ENCODE measurements at places on chromosomes 1 and 21.

- DNase-seq: peak; percentile 53
These were observed 34.1 kb downstream of the EXTL2 start for GRCh38 chr1:100860397-100860991.

DNA sequence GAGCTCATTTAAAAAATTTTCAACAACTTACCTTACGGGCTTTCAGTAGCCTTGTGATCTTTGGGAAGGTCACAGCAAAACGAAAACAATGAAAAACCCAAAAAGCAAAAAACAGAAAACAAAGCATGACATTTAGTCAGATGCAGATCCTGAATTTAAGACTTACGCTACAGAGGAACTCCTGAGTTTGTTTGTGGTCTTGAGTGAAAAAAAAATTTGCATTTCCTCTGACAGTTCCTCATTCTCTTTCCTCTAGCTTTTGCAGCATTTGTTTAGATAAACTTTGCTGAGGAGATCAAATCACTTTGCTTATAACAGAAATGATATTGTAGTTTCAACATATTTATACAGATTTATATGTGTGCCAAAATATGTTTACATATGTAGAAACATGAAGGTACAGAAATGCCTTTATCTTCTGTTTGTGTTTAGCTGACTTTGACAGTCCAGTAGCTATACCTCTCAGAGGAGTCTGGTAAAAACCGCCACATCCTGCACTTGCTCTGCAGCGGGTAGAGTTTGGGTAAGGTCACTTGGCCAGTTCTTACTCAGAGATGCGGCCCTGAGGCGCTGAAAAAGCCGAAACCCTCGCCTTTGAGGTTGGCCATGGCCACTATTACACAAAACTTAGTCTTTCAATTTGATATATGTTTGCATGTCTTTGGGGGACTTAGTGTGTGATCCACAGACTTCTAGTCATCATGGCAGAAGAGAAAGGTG is 142.5 kb downstream of the TNR start:
- no peak for DNase-seq

- no peak for DNase-seq
These were observed 41.8 kb downstream of the ADAMTS5 start for GRCh38 chr21:26925122-26925521.

DNA sequence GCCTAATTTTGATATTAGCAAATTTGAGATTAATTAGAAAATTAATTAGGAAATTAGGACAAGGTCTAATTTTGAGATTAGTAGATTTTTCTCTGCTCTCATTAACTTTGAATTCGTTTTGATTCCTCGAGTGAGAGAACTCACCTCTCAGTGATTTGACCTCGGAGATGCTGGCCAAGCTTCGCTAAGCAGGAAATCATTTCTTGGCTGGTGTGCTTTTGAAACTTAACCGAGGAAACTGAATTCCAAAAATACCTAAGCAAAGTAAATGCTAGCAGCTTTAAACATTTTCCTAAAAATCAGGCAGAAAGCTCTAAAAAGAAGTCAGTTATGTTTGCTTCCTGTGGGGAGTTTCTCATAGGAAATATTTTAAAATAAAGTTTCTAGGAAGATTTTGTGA is 34.9 kb downstream of the CDC14A start:
- no peak for DNase-seq

GRCh38 chr1:164999146-164999545 is 357.4 kb downstream of the LMX1A start:
- DNase-seq: no peak

GRCh38 chr1:234745844-234746797 is 136.1 kb upstream of the IRF2BP2 start:
- DNase-seq: peak; percentile 50

DNA sequence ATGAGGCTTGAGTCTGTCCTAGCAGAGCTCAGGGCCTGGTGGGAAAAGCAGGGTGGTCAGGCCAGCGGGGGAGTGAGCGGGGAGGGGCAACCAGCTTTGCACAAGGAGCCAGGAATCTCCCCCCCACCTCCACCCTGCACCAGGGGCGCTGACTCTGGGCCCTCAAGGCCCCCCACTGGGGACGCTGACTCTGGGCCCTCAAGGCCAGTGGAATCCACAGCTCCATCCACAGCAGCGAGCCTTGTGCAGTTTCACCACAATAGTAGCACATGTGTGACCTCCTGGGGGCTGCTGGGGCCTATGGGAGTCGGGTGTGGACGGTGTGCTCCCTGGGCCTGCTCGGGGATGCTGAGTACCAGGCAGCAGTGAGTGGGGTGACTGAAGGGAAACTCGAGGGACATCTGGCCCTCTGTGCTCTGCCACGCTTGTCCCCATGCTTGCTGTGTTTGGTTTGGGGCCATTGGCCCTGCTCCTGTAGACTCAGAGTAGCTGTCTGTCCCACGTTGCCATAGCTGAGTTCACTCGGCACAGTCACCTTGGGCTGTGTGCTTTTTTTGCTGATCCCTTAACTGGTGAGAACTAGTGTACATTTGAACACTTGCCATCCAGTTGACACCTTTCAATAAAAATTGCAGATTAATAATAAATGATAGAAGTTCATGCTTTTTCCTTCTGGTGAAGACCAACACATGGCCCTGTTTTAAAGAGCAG is 89.2 kb downstream of the ADARB1 start:
- DNase-seq: no peak

DNA sequence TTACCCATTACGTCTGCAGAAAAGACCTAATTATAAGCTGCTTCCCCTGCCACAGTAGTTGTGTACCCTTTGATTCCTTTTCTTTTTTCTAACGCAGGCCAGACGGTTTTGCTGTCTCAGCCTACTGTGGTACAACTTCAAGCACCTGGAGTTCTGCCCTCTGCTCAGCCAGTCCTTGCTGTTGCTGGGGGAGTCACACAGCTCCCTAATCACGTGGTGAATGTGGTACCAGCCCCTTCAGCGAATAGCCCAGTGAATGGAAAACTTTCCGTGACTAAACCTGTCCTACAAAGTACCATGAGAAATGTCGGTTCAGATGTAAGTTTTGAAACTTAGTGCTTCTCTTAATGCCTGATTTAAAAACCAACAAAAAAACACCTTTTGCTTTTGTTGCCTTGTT is 35.8 kb downstream of the ATF6 start:
- DNase-seq: no peak

- peak; percentile 44 for DNase-seq
These were observed 663.7 kb downstream of the PTPRC start for GRCh38 chr1:199302554-199302953.

DNA sequence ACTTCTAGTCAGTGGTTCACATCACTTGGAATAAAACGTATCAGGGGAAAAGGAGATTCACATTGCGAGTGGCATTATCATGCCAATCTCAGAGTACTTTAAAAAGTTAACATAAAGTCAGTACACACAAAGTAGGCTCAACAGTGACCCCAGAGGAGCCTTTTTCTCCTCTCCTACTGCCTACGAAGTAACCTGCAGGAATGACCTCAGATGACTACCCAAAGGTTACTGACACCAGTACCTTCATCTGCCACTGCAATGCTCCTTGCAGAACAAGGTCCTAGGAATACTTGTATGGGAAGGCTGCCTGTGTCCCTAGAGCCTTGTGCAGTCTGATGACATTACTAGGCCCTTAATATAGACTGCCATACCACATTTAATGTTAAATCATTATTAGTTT is 389.8 kb upstream of the LYPLAL1 start:
- DNase-seq: no peak

GRCh38 chr1:155717041-155717440 is 28.1 kb downstream of the DAP3 start:
- DNase-seq: no peak

GRCh38 chr1:201426479-201427310 is 5.2 kb upstream of the TNNI1 start:
- DNase-seq: no peak

- DNase-seq: no peak
These were observed 600.4 kb downstream of the ADGRL2 start for GRCh38 chr1:82401116-82401515.

GRCh38 chr1:103497404-103497803 is 28.1 kb upstream of the RNPC3 start:
- DNase-seq: no peak

DNA sequence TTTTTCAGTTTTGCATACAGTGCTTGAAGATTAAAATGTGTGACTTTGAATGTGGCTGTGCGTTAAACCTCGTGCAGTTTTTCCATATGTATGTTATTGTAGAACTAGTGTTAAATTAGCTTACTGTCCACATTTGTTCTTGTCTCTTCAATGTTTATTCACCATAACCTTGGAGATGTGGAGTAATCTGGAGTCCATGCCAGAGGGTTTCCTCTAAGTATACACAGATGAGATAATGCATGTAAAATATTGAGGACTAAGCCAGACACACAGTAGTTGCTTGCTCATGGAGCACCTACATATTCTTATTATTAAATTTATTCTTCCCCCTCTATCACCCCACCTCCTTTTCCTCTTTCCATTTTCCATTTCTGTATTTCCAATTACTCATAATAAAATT is 7.7 kb upstream of the GIPC2 start:
- peak; percentile 21 for DNase-seq

DNA sequence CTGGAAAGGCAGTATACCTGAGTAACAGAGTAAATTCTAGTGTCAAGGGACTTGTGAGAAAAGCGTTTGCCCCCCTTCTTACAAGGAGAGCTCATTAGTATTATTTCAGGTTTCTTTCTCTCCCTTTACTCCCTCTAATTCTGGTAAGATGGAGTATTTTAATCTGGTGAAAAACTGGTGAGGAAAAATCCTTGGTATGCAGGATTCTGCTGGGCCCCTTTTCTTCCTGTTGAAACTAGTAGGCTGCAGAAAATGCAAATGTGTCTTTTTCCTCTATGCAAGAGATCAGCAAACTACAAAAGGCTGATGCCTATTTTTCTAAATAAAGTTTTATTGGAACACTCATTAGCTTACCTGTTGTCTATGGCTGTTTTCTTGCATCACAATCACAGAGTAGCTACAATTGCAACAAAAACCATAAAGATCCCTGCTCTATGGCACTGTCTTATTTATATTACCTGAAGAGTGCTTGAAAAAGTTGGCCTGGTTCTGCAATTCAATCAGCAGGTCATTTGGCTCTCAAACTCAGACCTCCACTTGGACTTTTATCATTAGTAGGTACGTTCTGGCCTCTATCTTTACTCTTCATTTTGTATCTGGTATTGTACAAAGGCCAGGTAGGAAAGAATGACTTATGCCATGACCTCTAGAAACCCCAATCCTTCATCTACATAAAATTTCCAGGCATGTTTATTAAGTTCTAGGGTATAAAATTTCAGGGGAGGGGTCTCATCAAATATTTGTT is 109.6 kb downstream of the AKT3 start:
- no peak for DNase-seq

DNA sequence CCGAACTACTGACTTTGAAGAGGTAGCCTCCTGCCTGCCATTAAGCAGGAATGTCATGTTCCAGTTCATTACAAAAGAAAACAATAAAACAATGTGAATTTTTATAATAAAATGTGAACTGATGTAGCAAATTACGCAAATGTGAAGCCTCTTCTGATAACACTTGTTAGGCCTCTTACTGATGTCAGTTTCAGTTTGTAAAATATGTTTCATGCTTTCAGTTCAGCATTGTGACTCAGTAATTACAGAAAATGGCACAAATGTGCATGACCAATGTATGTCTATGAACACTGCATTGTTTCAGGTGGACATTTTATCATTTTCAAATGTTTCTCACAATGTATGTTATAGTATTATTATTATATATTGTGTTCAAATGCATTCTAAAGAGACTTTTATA is 159.8 kb upstream of the SGIP1 start:
- no peak for DNase-seq

DNA sequence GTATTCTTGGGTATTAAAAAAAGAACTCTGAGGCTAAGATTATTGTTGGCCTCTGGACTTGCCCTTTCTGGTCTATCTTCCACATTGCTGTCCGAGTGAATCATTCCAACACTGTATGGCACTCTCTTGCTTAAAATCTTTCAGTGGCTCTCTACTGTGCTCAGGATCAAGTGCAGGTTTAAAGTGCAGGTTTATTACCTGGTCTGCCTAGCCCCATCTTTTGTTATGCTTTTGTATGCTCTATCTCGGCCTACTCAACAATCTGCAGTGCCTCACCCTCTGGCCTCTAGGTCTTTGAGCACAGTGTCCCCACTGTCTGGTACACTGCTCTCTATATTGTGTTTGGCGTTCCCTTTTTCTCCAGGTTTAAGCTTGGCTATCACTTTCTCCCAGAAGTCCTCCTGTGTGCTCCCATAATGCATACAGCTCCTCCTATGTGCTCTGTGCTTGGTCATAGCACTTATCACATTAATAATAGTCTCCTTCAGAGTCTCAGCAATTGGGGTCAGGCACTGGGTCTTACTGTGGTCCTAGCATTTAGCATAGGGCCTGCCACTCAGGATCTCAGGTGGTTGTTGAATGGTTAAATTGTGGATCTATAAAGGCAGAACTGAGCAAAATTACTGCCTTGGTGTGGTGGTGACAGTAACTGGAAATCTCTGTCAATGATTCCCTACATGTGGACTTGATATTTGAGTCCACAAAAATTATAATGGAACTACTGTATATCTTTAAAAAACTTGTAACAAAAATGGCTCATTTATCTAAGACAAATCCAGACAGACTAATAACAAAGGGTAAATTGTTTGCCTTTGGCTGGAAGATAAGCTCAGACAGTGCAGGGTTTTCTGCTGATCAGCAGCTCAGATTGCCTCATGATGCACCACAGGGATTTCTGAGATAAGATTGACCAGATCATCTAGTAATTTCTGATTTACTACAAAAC is 10.6 kb upstream of the LDLRAD1 start:
- DNase-seq: no peak
